HFFc6 (cell line): ENCODE measurements at places on chromosomes 6 and 20.

DNA sequence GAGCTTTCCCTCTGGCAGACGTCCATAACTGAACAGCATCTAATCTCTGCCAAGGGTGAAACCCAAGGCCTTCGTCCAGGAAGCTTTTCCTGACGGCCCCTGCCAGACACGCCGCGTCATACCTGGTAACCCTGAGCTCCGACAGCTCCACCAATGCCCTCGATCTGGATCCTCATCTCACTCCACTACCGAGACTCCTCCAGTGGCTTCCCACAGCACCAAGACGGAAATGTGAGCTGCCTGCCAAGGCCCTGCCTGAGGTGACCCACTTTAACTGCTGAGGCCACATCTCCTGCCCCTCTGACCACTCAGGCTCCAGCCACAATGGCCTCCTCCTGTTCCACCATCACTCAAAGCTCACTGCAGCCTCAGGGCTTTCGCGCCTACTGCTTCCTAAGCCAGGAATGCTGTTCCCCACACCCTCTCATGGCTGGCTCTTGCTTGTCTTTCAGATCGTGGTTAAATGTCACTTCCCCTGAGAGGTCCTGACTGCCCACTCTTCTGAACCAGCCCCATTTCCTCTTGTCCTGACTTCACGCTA lies 143.2 kb downstream of the PREX1 start:
- no peak for DNase-seq
- no peak overlapping the region for H3K4me3 ChIP-seq
- H3K27me3 ChIP-seq, result peaks cover 3% of the 10 kb centered on the region
- peaks cover 18% of the 10 kb centered on the region; the same call in 1 of the 2 replicates for H3K4me1 ChIP-seq
- H3K27ac ChIP-seq, result no peak overlapping the region
- no peaks in the 10 kb centered on the region for H3K36me3 ChIP-seq

DNA sequence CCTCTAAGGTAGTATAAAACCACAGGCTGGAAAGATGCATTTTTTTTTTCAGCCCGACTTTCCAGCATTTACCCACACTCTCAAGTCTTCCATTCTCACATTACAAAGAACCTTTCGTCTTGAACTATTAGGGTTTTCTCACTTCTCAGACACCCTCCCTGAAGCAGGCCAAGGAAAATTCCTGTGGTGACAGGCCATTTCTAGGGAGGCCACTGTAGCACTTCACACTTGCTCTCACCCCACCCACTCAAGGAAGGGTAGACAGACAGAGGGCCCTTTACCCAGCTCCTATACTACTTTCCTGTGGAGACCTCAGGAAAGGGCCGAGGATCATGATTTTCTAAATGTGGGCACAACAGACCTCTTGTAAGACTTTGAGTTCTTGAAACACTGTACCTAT lies 27.7 kb downstream of the KCNS1 start:
- peaks cover 31% of the 10 kb centered on the region for H3K4me1 ChIP-seq
- no peak overlapping the region for H3K4me3 ChIP-seq
- H3K36me3 ChIP-seq, result peaks cover 25% of the 10 kb centered on the region

GRCh38 chr20:58340853-58341252 lies 31.3 kb downstream of the RAB22A start:
- H3K4me3 ChIP-seq, result peak overlapping the region; percentile 57
- H3K4me1 ChIP-seq, result peaks cover 71% of the 10 kb centered on the region
- peak; percentile 5 for DNase-seq
- H3K27me3 ChIP-seq, result no peaks in the 10 kb centered on the region
- H3K27ac ChIP-seq, result peak overlapping the region; percentile 85
- H3K36me3 ChIP-seq, result peaks cover 50% of the 10 kb centered on the region

DNA sequence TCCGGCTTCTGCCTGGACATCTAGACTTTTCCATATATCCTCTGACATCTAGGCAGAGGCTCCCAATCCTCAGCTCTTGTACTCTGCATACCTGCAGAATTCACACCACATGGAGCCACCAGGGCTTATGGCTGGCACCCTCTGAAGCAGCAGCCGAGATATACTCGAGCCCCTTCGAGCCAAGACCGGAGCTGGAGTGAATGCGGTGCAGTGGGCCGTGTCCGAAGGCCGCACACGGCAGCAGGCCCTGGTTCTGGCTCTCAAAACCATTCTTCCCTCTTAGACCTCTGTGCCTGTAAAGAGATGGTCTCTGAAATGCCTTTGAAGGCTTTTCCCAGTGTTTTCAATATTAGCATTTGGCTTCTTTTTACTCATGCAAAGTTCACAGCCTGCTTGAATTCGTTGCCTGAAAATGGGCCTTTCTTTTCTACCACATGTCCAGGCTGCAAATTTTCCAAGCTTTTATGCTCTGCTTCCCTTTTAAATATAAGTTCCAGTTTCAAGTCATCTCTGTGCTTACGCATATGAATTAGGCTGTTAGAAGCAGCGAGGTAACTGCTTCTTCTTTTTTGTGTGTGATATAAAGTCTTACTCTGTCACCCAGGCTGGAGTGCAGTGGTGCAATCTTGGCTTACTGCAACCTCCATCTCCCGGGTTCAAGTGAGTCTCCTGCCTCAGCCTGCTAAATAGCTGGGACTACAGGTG lies 3.8 kb upstream of the SIRPB1 start:
- peaks cover 43% of the 10 kb centered on the region for H3K27me3 ChIP-seq
- H3K36me3 ChIP-seq, result no peaks in the 10 kb centered on the region
- H3K4me1 ChIP-seq, result peaks cover 8% of the 10 kb centered on the region
- no peak for DNase-seq

- H3K36me3 ChIP-seq, result no peaks in the 10 kb centered on the region
- H3K4me3 ChIP-seq, result no peak overlapping the region
- no peak overlapping the region for H3K27ac ChIP-seq
- no peaks in the 10 kb centered on the region for H3K27me3 ChIP-seq
- H3K4me1 ChIP-seq, result no peaks in the 10 kb centered on the region
- no peak for DNase-seq
Observed at GRCh38 chr6:39416026-39416425, 93.5 kb upstream of the KCNK16 start.

- no peaks in the 10 kb centered on the region for H3K27me3 ChIP-seq
- 0 out of 2 replicates have a peak, but pooled peaks cover 4% of the 10 kb centered on the region for H3K36me3 ChIP-seq
- peak overlapping the region; percentile 93 for H3K4me3 ChIP-seq
- peak overlapping the region; percentile 97 for H3K27ac ChIP-seq
- peak; percentile 32 for DNase-seq
Observed at GRCh38 chr6:35258858-35259193, 709 bp upstream of the ZNF76 start.
